ENCODE measurements at places on chromosomes 4 and X.

- DNase-seq: no peak
Measured at GRCh38 chrX:14598330-14598729, 69.0 kb downstream of the GLRA2 start.

DNA sequence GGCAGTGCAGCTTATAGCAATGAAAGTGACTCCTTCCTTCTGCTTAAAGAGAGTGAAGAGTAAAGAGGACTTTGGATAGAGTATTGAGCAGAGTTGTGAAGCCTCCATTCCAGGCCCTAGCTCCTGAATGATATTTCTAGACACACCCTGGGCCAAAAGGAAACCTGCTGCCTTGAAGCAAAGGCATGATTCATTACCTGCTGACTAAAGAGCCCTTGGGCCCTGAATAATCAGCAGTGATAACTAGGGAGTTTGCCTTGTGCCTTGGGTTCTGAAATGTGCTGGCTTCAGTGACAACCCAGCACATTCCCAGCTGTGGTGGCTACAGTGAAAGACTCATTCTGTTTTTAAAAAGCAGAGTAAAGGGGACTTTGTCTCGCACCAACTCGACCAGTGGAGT lies 49.2 kb downstream of the STPG2 start:
- DNase-seq: no peak

DNA sequence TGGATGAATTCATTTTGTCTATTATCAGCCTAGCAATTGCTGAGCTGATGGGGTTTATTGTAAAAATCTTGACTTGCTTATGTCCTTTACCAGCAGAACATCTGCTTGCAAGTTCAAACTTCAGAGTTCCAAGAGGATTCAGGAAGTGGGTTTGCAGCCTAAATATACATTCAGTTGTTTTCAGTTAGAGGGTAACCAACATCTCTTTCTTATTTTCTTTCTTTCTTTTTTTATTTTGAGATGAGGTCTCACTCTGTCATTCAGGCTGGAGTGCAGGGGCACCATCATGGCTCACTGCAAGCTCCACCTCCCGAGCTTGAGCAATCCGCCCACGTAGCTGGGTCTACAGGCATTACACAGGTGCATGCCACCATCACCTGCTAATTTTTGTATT lies 31.4 kb upstream of the FHL1 start:
- DNase-seq: no peak

GRCh38 chrX:24799078-24799477 lies 105.4 kb downstream of the POLA1 start:
- DNase-seq: no peak

- DNase-seq: no peak
Measured at GRCh38 chr4:143076723-143077122, 108.0 kb upstream of the USP38 start.

GRCh38 chrX:134551376-134552048 lies 91.5 kb downstream of the HPRT1 start:
- DNase-seq: no peak

Measured in stimulated activated CD8-positive, alpha-beta memory T cell treated with anti-CD3 and anti-CD28 coated beads, Interleukin-15, amount 100 ng/mL, for 4 hours (primary cell).